ENCODE measurements at places on chromosomes 3 and 15. TPM values are rescaled to one million over a fixed set of nuclear protein-coding genes. Genes with fewer than 3 reads are reported as not detected.

The LRRC31 gene
- not detected for total RNA-seq

The TGFBR2 gene
- 726 TPM for total RNA-seq

The LRRC58 gene
- total RNA-seq: 17.7 TPM

The GPR15 gene
- not detected for total RNA-seq

The TMEM212 gene
- not detected for total RNA-seq

The CERS3 gene
- not detected for total RNA-seq

The MON1A gene
- total RNA-seq: 12.4 TPM

The PATL2 gene
- 0.48 TPM for total RNA-seq

The RTP4 gene
- total RNA-seq: 0.78 TPM

The FANCD2OS gene
- total RNA-seq: not detected

The EPHB1 gene
- total RNA-seq: 11.0 TPM

The CCRL2 gene
- 15.8 TPM for total RNA-seq

The TTLL13 gene
- not detected for total RNA-seq

The TRPC1 gene
- 10.7 TPM for total RNA-seq

The CHRM5 gene
- not detected for total RNA-seq

The NR2E3 gene
- total RNA-seq: 0.10 TPM

The THSD4 gene
- total RNA-seq: 110 TPM

The STIMATE gene
- total RNA-seq: 14.0 TPM

The CPLX3 gene
- not detected for total RNA-seq

The SNX22 gene
- total RNA-seq: not detected

The GOLGA6B gene
- total RNA-seq: not detected

The GOLGA8Q gene
- total RNA-seq: not detected

The TM4SF1 gene
- 810 TPM for total RNA-seq

The LRRC15 gene
- total RNA-seq: not detected

The FBN1 gene
- 171 TPM for total RNA-seq

The GUCA1C gene
- not detected for total RNA-seq

The KBTBD8 gene
- total RNA-seq: 1.1 TPM

The CX3CR1 gene
- total RNA-seq: not detected

The PLA2G4B gene
- 0.48 TPM for total RNA-seq

The KIF7 gene
- total RNA-seq: 5.1 TPM

The MINAR1 gene
- 0.29 TPM for total RNA-seq

The DAPK2 gene
- 3.0 TPM for total RNA-seq
